ENCODE measurements at places on chromosomes 7 and 10.

DNA sequence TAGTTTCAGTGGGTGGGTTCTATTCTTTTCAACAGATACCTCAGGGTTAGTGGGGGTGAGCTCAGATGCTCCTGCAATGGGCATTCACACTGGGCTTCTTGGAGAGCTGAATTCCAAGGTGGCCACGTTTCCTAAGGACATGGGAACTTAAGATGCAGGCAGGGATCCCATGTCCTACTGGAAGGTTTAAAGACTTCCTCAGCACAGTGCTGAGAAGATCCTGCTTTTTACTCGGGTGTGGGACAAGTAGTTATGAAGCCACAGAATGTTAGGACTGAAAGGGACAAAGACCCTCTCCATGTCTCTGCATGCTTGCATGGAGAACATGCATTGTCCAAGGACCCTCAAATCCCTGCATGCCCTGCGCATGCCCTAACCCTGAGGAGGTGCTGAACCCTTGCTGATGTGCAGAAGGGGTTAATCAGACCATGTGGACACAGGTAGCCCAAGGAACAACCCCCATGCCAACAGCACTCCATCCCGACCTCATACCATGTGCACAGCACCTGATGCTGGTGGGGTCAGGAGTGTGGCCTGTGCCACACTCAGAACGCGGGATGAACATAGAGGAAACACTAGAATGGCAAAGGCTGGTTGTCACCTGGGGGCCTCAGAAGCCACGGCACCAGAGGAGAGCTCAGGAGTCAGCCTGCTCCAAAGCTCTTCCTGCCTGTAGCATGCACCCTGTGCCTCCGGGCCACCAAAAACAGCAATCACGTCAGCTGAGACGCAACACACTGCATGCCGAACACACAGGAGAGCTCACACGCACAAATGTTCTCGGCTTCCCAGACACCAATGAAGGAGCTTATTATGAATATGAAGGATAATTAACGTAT, 15.2 kb downstream of the IL2RA start:
- no peak for DNase-seq

DNA sequence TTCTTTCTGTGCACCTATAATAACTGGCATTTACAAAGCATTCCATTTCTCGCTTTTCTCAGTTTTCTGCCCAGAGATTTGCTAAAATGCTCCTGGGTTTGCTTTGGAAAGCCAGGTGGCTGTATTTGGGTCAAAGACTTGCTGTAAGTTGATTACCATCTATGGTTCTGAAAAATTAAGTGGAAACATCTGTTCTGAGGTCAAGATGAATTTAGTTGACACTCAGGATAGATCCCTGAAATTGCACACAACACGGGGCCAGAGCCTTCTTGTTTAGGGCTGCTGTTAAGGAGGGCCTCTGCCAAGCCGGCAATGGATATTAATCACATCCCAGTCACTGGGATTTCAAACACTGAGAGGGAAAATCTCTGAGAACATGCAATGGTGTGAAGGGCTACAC, 111.6 kb upstream of the GLI3 start:
- no peak for DNase-seq

DNA sequence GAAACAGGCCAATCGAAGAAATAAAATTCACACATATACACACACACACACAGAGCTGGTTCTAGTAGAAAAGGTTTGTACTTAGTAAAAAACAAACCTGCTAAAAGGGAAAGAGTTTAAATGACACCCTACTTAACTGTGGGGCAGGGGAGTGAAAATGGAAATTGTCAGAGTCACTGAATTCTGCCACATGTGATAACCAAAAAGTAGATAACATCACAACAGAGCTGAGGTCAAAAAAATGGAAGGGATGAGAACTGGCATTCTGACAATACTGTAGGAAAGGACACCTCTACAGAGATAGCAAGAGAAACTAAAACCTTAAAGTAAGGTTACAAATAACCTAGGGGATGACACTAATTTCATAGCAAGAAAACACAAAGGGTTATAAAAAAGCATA, 74.6 kb downstream of the CACUL1 start:
- no peak for DNase-seq

DNA sequence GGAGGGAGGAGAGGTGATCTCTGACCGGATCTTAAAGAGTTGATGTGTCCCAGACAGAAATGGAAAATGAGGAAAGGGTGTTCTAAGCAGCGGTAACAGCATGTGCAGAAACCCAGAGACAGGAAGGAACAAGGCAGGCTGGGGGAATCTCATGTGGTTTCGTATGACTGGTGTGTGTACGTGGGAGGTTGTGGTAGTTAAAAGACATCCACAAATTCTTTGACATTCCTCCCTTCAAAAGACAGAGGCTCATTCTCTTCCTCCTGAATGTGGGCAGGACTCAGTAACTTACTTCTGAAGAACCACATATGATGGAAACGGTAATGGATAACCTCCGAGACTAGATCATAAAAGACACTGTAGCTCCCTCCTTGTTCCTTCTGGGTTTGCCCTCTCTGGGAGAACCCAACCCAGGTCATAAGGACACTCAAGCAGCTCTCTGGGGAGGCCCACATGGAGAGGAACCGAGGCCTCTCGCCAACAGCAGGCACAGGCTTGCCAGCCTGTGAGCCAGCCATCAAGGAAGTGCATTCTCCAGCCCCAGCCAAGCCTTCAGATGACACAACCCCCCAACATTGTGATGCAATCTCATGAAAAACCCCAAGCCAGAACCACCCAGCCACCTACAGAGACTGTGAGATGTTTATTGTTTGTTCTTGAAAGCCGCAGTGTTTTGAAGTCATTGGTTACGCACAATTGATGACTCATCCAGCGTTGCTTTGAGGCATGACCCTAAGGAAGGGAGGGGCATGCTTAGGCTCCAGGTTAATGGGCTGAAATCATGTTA, 116.0 kb downstream of the SLIT1 start:
- peak; percentile 70 for DNase-seq

DNA sequence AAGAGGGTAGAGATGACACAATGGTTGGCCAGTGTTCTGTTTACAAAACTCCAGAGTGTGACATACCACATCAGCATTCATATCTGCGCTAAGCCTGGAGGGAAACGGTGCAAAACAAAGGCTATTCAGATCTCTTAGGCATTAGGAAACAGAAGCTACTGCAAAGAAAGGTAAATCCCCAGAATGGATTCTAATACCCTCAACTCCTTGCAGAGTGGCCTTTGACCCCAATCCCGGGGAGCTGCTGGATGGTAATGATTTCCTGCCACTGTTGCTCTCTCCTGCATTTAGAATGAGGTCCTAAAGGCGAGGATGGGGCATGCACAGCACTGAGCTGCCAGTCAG, 65.2 kb downstream of the AOAH start:
- DNase-seq = no peak

DNA sequence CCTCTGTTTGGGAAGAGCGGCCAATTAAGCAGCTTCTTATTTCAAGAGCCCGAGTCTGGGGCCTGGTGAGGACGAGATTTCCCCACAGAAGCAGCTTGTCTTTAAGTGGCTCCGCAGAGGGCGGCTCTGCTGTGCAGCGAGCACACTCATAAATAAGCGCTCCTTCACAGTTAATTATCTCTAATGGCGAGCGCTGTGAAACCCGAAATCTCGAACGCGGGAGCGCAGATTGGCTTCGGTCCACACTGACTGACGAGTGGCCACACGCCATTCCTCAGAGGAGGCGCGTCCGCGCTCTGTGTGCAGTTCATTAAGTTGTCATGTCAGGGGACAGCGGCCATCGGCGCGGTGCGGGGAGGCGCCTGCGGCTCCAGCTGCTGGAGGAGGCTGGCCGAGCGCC, 560.9 kb downstream of the DNAJB6 start:
- no peak for DNase-seq

- DNase-seq = no peak
Observed at GRCh38 chr10:86803156-86803555, 46.7 kb downstream of the BMPR1A start.

- DNase-seq = no peak
Observed at GRCh38 chr7:19834566-19834965, 61.1 kb upstream of the TMEM196 start.

GRCh38 chr7:22731766-22732165, 4.8 kb downstream of the IL6 start:
- DNase-seq = peak; percentile 72

- no peak for DNase-seq
Observed at GRCh38 chr7:153193144-153193595, 433.6 kb downstream of the ACTR3B start.

GRCh38 chr7:134988161-134988560, 1.9 kb downstream of the AGBL3 start:
- DNase-seq = no peak

DNA sequence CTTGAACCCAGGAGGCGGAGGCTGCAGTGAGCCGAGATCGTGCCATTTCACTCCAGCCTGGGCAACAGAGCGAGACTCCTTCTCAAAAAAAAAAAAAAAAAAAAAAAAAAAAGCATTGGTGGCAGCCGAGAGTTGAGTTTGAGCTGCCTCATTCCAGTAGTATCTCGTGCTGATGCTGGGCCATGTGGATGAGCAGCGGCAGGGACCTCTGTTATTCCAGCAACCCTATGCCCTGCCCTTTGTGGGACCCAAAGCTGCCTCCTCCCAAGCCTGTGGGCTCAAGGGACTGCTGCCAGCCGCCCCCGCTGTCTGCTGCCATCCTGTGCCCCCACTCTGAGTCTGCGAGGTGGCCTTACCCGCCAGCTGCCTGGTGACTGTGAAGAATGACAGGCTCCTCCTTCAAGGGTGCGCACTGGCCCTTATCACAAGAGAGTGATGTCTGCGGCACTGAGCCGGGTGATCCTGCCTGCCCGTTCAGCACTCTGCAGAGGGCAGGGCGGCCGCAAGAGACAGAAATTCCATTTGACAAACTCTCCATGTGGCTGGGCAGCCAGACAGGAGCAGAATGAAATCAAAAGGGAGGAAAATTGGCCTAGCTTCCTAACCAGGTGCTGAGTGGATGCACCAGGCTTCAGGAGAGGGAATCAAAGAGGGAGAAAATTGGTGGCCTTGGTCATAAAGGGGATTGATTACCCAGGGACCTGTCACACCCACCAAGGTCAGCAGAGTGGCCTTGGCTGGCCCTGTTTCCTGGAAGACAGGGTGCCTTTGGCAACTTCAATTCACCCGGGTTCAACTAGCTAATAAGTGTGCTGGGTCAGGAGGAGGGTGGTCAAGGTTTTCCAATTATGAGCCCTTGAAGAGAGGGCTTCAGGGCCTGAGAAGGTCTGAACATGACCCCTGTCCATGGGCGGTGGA, 65.3 kb upstream of the ZMIZ1 start:
- DNase-seq = no peak

DNA sequence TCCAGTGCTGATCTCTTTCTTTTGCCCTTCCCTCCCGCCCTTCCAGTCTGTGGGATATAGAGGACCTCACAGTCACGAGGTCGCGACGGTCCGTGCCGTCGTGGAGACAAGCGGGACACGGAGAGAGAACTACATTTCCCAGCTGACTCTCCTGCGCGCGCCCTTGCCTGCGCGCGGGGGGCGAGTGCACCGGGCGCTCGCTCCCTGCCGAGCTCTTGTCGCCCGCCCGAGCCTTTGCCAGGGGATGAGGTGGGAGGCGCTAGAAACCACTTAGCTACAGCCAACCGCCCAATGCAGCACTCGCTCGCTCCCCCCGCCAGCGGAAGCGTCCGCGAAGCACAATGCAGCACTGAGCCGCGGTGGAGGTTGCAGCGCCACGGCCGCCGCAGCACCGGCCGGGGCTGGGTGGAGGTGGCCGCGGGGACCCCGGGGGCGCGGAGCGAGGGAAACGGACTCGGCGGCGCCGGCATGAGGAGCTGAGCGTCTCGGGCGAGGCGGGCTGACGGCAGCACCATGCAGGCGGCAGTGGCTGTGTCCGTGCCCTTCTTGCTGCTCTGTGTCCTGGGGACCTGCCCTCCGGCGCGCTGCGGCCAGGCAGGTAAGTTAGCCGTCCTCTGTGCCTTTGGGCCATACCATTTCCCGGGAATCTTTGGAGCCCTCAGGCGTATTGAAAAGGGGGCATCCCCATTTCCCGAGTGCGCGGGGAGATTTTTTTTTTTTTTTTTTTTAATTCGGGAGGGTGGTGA, at the start of gene ADAM22:
Gene ADAM22 (plus strand): TSS at position 299 of the 746 bp plus-strand sequence. CDS start 215 bp downstream, at position 514.
- DNase-seq = peak; percentile 31

DNA sequence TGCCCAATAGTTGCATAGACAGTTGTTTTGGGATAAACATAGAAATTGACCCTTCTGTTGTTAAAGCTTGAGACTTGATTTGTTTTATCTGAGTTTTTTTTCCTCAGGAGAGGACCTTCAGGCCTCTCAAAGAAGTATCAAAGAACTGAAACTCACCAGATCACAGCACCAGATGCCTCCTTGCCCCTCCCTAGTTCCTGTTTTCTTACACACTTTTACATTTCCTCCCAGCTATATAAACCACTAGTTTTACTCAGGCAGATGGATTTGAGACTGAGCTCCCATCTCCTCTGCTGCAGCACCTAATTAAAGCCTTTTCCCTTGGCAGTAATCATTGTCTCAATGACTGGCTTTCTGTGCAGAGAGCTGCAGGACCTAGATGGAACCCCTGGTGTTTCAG, 150.6 kb upstream of the NRG3 start:
- DNase-seq = no peak

GRCh38 chr10:130489891-130490290, 353.7 kb downstream of the GLRX3 start:
- DNase-seq = no peak

DNA sequence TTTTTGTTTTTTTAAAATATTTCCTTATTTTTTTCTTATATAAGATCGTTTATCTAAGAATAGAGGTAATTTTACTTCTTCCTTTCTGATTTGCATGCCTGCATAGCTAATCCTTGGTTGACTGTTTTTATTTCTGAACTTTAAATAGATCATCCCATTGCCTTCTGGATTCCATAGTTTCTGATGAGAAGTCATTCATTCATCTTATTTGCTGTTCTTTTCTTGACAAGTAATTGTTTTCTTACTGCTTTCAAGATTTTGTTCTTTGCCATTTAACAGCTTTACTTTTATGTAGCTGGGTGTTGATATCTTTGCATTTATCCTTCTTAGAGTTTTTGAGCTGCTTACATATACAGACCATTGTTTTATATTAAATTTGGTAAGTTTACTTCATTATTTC, 437.9 kb downstream of the SDK1 start:
- no peak for DNase-seq

- no peak for DNase-seq
Observed at GRCh38 chr10:11176746-11177145, 159.1 kb downstream of the CELF2 start.

DNA sequence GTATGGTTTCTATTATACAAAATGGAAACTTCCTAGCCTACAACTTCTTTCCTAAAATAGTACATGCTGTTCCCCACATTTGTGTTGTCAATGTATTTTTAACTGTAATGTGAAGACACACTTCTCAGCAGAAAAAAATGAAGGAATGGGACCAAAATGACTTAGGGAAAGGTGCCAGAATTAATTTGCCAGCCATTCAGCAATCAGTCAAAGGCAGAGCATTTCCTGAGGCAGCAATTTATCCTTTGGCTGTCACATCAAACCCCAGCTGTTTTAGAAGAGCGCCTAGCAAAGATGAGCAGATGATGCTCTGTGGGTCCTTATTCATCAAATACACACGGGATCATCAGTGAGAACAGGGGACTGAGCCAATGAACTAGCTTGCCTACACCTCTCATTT, 592.5 kb downstream of the KCNMA1 start:
- DNase-seq = no peak

- DNase-seq = no peak
Observed at GRCh38 chr7:17402628-17403278, 104.3 kb downstream of the AHR start.

- DNase-seq = no peak
Observed at GRCh38 chr10:34868589-34868988, 53.5 kb upstream of the PARD3 start.

GRCh38 chr7:107687656-107688055, 27.0 kb downstream of the SLC26A4 start:
- no peak for DNase-seq

- no peak for DNase-seq
Observed at GRCh38 chr7:87735360-87735759, 107.2 kb downstream of the RUNDC3B start.

- no peak for DNase-seq
Observed at GRCh38 chr7:134014935-134015334, 112.2 kb upstream of the LRGUK start.
